ENCODE measurements at places on chromosomes 1 and 21.

DNA sequence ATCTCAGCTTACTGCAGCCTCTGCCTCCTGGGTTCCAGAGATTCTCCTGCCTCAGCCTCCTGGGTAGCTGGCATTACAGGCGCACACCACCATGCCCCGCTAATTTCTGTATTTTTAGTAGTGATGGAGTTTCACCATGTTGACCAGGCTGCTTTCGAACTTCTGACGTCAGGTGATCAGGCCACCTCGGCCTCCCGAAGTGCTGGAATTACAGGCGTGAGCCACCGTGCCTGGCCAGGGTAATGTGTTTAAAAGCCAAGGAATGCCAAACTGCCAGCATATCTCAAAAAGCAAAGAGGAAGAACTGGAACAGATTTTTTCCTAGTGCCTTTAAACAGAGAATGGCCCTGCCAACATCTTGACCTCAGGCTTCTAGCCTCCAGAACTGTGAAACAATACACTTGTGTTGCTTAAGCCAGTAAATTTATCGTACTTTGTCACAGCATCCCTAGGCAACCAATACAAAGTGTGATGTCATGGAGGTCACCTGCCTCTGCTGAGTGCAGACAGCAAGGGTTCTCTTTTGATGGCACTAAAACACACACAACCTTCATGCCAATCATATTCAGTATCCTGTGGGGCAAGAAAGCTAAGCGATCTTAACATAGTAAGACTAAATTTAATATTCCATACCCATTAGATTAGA, 858.3 kb upstream of the TMPRSS15 start:
- no peak for DNase-seq

DNA sequence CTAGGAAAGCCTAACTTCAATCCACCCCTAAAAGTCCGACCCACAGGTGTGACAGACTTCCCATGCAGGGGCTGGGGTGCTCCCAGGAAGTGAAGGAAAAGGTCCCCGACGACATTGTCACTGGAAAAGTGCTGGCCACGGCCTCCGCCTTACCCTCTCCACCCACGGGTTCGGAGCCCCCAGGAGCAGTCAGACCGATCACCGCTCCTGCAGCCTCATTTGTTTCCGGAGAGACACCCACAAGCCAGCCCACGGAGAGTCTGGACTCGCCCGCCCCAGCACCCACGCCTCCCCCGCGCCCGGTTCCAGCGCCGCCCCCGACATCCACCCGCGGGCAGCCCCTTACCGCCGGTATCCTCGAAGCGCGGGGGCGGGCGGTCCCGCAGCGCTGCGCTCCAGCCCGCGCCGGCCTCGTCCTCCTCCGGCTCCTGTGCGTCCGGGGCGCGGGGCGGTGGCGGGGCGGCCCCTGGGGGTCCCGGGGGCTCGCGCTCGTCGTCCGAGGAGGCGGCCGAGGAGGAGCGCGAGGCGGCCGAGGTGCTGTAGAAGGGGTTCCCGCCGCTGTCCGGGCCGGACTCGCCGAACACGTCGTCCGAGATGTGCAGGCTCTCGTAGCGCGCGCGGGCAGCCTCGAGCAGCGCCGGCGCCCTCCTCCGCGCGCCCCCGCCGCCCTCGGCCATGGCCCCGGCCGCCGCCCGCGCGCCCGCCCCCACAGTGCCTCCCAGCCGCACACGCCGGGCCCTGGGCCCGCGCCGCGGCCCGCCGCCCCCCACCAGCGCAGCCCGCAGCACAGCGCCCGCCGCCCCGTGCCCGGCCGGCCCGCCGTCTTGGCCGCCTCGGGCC, 660 bp downstream of the PGBD5 start:
- DNase-seq, result peak; percentile 31

- DNase-seq, result no peak
Measured at GRCh38 chr1:233569636-233570035, 44.3 kb upstream of the KCNK1 start.

DNA sequence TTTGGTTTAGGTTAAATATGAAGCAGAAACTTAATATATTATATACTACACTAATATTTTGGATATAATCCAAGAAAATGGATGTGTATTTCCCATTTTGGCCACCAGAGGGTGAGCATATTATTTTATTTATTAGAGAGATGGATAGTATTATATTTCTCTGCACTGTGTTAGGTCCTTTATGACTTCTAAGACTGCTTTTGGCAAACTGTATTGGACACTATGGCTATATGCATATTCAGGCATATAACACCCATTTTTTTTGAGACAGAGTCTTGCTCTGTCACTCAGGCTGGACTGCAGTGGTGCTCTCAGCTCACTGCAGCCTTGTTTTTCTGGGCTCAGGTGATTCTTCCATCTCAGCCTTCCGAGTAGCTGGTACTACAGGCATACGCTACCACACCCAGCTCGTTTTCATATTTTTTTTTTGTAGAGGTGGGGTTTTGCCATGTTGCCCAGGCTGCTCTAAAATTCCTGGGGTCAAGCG, 17.8 kb upstream of the PGM1 start:
- no peak for DNase-seq

GRCh38 chr1:244092293-244092963, 41.3 kb downstream of the ZBTB18 start:
- DNase-seq, result no peak

- DNase-seq, result no peak
Measured at GRCh38 chr1:22884806-22885530, 87.7 kb downstream of the LACTBL1 start.

- DNase-seq, result no peak
Measured at GRCh38 chr1:37633938-37634243, 801 bp downstream of the RSPO1 start.

GRCh38 chr1:205241366-205242030, 13.8 kb downstream of the TMCC2 start:
- no peak for DNase-seq

DNA sequence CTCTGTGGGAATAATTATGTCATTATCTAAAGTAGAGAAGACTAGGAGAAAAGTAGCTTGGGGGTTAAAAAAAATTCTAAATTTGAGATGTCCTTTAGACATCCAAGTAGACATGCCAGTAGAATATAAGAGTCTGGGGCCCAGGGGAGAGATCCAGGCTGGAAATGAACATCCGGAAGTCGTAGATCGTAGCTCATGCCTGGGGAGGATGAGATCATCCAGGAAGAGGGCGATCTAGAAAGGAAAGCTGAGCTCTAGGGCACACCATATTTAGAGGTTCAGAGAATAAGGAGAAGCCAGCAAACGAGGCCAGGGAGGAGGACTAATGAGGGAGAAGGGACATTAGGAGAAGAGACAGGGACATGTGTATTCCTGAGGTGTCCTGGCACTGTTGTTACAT, 12.2 kb downstream of the NGF start:
- no peak for DNase-seq

- DNase-seq, result no peak
Measured at GRCh38 chr1:30680429-30680828, 43.0 kb downstream of the MATN1 start.

GRCh38 chr1:113452921-113453770, 62.8 kb downstream of the MAGI3 start:
- no peak for DNase-seq

- DNase-seq, result no peak
Measured at GRCh38 chr1:34711485-34711884, 43.4 kb upstream of the GJB5 start.

GRCh38 chr1:93148001-93148400, 32.2 kb downstream of the TMED5 start:
- DNase-seq, result no peak

- no peak for DNase-seq
Measured at GRCh38 chr1:221832617-221833016, 90.7 kb upstream of the DUSP10 start.

GRCh38 chr1:71093938-71094337, 13.1 kb upstream of the ZRANB2 start:
- no peak for DNase-seq

GRCh38 chr1:153336650-153337049, 12.0 kb downstream of the PGLYRP4 start:
- peak; percentile 13 for DNase-seq

DNA sequence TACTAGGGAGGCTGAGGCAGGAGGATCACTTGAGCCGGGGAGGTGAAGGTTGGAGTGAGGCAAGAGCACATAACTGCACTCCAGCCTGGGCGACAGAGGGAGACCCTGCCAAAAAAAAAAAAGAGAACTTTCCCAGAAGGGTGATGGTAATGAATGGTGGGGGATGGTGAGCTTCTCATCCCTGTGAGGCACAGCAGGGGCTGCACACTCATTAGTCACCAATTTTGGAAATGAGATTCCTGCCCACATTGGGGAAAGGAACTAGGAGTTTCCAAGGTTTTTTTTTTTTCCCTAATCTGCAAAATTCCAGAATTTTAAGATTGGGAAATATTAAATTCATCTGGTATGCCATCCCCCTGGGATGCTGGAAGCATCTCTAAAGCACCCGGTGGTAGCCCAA, 50.2 kb upstream of the SSBP3 start:
- DNase-seq, result no peak

DNA sequence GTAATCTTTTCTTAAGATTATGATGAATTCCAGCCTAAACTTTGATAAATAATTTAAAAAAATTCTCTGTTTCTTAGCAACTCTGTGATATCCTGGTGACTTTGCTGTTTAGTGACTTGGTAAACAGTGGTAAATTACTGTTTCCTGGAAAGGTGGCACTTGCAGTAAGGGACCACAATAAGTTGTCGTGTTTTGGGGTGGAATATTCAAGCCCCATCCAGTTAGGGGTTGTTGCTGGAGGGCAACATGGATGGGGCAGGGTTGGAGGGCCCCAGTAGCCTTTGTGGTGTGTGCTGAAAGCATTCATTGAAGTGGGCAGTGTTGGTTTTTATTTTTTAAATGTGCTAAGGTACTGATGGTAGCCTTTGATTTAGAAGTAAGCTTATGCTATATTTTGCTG, 30.3 kb downstream of the PRDM2 start:
- DNase-seq, result no peak

DNA sequence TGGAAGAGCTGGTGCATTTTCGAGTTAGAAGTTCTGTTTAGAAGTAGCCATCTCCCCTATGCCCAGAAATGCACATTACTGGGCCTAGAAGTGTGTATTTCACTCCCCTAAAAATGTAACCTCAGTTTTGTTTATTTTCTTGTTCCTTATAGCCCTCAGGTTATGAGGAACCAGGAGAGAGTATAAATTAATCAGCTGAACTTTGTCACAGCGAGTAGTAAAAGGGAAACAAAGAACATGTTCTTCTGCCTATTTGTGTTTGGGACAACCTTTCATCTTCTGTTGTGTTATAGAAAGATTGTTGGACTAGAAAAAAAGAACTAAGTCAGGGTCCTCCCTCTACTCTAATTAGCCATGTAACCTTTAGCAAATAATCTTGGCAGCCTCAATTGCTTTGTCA, 160.5 kb upstream of the PDE4B start:
- no peak for DNase-seq

DNA sequence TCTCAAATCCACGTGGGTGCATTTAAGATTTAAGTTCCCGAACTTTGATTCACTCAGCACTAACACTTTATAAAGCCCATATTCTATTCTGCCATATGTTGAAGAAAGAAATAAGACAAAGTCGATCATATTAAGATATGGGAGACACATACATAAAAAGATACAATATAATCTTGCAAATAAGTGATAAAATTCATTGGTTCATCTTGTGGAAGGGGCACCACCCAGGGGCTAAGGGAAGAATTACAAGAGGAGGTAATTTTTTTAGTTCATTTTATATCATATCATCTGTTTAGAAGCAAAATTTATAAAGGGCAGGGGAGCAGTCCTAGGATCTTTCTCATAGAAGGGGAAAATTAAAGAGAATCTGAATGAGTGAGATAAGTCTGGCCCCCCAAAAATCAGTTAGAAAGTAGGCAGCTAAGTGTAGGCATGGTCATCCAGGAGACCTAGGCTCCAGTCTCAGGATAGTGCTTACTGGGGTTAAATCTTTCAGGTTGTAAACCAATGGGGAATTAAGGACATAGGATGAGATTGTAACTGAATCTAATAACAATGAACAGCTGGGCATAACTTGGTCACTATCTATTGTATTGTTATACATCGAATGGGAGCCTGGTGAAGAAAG, 124.2 kb upstream of the L1TD1 start:
- DNase-seq, result peak; percentile 41

GRCh38 chr1:198220428-198220827, 63.6 kb downstream of the NEK7 start:
- DNase-seq, result no peak

DNA sequence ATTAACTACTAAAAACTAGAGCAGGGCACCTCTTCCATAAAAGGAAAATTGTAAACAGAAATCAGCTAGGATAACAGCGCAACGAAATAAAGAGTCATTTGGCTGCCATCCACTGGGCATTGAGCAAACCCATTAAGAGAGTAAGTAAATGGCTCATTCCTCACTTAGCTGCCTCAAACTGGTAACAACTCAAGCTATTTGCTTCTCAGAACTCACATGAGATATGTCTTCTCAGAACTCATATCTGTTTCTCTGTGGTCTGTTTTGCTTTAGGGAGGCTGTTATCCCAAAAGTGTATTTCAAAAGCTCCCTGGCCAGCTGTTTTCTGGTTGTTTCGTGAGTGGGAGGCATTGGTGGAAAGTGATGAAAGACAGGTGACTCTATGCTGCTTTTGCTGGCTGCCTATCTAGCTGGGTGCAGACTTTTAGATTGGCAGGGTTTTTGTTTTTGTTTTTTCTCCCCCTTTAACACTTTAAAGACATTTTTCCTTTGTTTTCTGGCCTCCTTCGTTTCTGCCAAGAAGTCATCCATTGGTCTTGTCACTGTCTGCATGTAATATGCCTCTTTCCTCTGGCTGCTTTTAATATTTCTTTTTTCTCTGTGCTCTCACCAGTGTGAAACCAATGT, 269.2 kb upstream of the RGS18 start:
- no peak for DNase-seq

DNA sequence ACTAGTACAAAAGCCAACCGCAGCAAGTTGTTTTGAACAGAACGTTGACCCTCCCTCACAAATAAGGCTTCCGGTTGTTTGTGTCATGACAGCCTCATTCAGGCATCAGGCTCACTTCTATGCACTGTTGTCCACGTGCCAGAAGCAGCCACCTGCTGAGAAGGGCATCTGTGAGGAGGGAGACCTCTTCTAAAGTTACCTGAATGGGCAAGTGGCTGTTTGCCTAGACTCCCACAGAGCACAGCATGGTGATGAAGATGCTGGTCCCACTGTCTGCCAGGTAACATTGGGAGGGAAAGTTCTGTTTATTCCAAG, 176.1 kb downstream of the CLIC6 start:
- no peak for DNase-seq

DNA sequence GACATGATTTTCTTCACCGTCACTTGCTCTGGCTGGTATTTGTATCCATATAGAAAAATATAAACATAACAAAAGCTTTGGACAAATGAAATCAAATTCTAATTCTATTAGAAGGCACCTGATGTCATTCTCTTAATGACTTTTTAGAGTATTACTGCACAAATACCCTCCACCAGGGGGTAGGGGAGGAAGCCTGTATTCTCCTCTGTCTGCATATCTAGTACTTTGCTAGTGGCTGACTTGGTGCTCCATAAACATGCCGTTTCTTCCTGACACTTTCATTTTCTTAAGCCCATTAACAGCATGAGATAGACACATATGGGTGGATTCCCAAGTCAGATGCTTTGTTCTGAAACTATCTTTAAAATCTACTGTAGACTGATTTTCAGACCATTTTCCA, 20.6 kb upstream of the KCNJ15 start:
- no peak for DNase-seq

- no peak for DNase-seq
Measured at GRCh38 chr1:11761988-11762406, at the start of gene C1orf167. Gene C1orf167 (plus strand): TSS chr1:11762193. CDS start chr1:11764401, 2,208 bp downstream.

- DNase-seq, result no peak
Measured at GRCh38 chr1:156045076-156045475, 8.5 kb downstream of the UBQLN4 start.

GRCh38 chr1:54545916-54546635, 2.0 kb upstream of the ACOT11 start:
- DNase-seq, result no peak
